ENCODE measurements at places on chromosomes 2 and 18.

GRCh38 chr18:515156-515815 is 14.8 kb upstream of the COLEC12 start:
- no peak for DNase-seq

DNA sequence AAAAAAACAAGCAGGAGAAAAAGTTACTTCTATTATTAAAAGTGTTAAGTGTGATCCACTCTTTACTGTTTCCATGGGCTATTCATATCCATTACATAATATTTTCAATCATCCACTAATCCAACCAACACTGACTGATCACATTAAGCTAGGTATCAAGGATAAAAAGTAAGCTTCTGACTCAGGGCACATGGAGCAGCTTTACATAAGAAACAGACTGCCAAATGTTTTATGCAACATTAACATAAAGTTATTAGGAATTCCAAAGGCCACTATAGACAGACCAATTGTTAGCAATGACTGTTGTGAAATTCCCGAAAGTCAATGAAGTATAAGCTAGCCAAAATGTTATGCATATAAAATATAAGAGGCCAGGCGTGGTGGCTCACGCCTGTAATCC is 277.6 kb downstream of the ZEB2 start:
- DNase-seq, result no peak

DNA sequence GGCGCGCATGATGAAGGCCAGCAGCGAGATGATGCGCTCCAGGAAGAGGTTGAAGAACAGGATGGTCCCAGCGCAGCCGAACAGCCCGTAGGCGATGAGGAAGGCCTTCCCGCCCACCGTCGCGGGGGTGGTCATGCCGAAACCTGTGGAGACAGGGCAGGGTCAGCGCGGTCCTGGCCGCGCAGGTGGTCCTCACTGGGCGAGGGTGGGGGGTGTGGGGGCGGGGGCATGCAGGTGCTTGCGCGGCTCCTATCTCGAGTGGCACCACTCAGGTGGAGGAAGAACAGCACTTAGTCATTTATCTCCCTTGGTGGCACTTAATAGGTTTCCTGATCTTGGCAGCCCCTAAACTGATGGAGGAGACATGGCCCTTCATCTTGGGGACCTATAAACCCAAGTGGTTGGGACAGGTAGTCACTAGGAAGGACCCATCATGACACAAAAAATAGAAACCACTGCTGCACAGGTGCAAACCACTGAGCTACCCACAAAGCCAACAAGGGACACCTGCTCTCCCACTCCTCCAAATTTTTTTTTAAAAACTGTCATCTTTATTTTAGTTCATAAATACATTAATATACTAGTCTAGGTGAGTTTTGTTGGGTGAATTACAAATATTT is 118.8 kb downstream of the MSH2 start:
- DNase-seq, result no peak

DNA sequence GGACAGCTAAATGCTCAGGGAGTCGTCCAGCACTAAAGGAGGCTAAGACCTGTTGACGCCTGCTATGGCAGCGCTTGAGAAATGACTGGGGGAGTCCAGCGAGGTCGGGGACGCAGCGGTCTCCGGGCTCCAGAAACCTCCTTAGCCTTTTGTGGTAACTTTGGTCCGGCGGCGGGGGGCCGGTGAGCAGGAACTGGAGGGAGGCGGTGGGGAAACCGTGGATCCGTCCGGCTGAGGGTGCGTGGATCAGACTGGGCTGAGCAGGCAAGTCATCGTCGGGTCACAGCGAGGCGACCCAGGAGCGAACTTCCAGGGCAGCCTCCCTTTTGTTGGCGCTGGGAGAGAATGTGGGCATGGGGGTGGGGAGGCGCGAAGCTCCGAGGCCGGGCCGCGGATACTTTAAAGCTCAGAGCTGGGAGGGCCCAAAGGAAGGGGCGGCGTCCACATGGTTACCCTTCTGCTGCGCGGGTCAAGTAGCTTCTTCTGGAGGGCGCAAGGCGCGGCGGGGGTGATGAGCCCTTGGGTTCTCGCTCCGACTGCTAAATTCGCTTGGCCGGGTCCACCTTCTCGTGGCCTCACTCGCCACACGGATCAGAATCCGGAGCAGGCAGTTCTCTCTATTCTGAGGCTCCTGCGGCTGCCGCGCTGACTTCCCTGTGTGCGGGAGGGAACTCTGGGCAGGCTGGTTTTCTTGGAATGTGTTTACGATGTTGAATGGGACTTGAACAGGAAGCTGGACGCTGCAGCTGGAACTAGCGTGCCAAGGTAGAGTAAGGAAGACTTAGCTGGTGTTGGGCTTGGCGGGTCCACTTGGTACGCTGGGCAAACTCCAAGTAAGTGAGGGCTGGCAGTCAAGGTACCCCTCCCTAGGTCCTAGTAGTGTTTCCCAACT is 920 bp downstream of the GULP1 start:
- peak; percentile 91 for DNase-seq

DNA sequence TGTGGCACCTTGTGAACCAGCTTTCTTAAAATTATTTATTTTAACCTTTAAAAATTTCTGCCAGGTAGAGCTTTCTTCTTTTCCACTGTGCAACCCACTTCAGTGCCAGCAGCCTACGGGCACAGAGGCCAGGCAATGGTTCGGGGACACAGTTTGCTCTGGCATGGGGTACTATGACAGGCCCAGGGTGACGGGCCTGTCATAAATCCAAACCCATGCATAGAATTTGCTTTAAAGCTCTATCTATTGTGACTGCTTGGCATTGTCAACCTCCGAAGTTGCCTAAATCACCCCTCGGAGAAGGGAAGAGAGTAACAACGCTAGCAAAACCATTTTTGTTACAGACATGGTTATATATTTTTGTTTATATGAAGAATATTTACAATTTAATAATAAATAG is 1.5 kb downstream of the ODC1 start:
- no peak for DNase-seq

DNA sequence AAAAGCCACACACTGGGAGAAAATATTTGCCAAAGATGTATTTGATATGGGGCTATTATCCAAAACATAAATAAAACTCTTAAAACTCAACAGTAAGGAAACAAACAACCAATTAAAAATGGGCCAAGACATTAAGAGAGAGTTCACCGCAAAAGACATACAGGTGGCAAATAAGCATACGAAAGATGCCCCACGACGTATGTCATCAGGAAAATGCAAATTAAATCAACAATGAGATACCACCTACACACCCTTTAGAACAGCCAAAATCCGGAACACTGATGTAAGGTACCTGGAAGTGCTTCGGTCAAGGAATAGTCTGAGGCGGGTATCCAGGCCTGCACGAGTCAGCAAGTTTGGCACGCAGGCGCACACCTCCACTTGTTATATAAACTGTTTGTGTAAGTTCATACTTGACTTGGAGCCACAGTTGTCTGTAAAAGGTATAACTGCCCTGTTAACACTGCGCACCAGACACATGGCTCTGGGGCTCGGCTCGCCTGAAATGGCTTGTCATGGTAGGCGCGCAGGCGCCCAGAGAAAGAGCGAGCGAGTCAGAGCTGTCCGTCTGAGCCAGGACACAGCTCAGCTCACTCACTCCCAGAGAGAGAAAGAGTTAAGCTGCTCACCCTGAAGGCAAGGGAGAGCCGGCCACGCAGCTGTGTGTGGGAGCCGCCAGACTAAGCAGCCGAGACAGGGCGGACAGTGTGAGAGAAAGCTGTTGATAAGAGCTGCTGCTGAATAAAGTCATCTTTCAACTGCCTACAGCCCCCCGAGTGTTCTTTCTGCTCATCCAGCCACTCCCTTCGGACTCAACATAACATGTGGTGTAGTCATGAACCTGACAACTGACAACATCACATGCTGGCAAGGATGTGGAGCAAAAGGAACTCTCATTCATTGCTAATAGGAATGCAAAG is 87.3 kb downstream of the HNRNPLL start:
- peak; percentile 21 for DNase-seq

Measured in ELR (cell line).